Daoy (cell line): ENCODE measurements at places on chromosomes 7 and 10. TPM values are rescaled to one million over a fixed set of nuclear protein-coding genes. Genes with fewer than 3 reads are reported as not detected.

GRCh38 chr10:132616170-132616995 lies 78.8 kb downstream of the INPP5A start:
- no peak for DNase-seq

PNLIPRP2 gene
- total RNA-seq: not detected in 2 replicates

DNA sequence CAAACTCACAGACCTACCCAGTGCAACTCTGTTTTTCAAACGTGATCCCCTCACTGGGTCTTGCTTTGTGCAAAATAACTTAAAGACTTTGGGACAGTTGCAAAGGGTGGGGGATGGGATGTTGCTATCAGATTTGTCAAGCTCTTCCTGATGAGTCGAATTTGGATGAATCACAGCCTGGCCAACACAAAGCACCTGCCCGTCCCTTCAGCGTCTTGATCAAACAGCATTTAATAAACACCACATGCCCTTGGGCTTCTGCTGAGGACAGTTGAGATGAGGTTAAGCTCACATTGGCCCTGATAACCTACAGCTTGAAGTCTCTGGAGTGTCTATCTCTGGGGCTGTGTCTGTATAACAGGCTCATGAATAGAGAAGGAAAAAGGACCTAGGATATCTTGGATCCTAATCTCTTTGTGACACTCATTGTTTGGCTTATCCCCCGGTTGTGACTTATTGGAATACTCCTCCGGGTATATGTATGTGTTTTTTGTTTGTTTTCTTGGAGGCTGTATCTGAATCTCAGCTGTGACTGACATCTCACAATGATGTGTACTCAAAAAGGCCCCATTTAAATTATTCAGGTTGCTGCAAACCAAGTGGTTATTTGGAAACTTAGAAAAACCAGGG lies 132.6 kb upstream of the NAMPT start:
- DNase-seq: peak; percentile 12

HABP2 gene
- not detected in 2 replicates for total RNA-seq

DNA sequence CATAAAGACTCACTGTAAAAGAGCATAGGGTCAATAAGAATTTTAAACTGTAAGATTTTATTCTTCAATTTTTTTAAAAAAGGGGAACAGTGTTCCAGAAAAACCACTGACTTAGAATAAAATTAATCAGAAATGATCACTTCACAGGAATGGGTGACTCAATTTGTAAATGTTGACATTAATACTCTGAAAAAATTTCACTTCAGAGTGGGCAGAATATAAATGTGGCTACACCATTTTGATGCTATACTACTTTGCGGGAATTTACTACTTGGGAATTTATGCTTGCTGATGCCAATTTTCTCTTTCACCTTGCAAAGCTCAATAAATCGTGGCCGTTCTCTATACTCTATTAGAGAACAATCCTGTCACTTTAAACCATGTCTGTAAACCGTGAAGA lies 126.9 kb downstream of the HIBADH start:
- DNase-seq: no peak

DNA sequence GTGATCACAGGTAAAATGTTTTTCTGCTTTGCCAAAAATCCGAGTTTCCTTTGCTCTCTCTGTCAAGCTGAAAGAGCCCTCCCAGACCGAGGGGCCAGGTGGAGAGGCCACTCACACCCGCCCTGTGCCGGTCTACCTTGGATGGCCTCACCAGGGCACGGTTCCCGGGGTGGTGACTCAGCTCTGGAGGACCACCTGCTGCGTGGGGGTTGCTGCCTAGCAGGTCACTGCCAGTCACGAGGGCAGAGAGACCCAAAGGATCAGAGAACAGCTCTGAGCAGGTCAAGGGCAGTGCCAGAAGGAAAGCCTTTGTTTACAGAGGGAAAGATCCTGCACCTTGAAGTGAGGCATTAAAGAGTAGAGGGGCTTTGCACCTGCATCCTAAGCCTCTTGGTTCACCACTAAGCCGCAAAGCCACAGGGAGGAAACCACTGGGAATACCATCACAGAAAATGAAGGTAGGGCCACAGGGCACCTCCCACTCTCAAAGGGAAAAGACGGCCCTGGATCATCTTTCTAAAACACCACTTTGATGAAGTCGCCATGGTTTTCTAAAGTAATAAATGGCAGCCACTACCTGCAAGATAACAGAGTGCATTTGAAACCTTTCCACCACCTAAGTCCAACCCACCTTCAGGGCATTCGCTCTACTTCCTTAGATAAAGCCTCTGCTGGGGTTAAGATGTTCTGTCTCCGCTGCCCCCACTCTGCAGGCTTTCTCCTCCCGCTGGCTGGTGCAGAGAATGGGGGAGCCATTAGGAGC lies 160.3 kb upstream of the KLF14 start:
- peak; percentile 99 for DNase-seq

- no peak for DNase-seq
These were observed 2.2 kb downstream of the STN1 start for GRCh38 chr10:103915796-103916195.

DNA sequence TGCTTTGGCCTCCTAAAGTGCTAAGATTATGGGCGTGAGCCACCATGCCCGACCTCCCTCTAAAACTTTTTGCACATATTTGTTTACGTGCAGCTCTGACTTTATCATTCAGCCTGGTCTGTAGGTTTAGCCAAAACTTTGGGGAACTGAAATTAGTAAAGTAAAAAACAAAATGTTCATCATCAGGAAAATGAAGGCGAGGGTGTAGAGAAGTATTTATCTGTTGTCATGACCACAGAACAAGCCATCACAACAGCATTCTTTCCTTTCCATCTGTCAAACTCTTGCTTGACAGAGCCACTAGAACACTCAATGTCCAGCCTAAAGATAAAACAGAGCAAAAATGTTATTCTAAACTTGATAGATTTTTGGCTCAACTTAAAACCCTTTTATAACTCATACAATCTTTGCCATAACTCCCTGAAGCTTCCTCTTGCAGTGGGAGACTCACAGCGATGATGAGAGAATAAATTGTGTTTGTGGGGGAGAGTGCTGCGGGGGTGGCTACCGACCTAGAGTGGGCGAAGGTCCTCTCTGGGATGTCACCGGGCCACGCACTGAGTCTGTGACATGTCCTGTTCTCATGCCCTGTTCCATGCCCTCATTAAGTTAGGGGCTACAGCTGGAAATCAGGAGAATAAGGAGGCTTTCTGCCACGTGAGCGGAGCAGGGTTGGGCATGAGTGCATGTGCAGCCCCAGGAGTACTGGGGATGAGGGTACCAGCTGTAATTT lies 58.6 kb upstream of the MKRN1 start:
- DNase-seq: no peak

CSGALNACT2 gene
- 2.7 and 4.1 TPM in 2 replicates for total RNA-seq

DNA sequence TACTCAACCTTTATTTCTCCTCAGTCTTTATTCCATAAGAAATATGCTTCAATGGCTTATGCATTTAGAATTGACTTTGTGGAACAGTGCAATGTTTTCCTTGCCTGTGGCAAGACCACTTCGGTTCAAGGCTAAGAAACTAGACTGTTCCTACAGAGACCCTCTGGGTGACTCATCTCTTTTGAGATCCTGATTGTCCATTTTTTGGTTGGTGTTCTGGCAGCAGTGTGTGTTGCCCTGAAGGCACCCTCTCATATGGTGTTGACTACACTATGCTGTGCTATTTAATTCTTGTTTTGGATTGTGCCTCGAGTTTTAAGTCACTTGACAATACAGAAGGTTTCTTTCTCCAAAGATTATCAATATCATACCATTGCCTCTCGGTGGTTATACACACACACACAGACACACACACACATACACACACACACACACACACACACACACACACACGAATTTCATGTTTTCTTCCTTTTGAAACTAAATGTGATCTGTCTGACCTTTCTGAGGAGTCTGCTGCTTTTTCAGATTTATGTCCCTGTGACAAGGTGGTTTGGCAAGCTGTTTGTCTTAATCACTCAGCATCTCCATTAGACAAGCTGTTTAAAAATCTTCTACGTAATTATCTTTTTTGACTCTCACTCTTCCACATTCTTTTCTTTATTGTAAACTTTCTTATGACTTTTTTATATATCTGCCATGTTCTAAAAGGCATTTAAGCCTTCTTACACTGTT lies 187.2 kb downstream of the VTI1A start:
- DNase-seq: peak; percentile 2

- DNase-seq: no peak
These were observed 237.4 kb downstream of the BAMBI start for GRCh38 chr10:28914701-28915100.

- no peak for DNase-seq
These were observed 7.1 kb downstream of the DOCK4 start for GRCh38 chr7:112199035-112199655.

DNA sequence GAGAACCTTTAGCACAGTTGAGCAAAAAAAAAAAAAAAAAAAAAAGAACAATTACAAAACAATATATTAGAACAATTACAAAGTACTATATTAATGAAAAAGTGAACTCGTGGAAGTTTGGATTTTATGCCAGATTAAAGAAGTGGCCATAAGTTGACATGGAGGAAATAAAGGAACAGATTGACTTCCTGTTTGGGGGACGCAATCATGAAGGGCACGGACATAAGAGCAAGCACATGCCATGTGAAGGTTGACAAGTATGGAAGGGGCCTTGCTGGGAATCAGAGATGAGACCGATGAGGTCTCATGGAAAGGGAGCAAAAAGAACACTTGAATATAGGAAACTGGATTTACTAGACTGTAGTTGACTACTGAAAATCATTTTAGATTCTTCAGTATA lies 61.7 kb downstream of the ICA1 start:
- DNase-seq: no peak

DNA sequence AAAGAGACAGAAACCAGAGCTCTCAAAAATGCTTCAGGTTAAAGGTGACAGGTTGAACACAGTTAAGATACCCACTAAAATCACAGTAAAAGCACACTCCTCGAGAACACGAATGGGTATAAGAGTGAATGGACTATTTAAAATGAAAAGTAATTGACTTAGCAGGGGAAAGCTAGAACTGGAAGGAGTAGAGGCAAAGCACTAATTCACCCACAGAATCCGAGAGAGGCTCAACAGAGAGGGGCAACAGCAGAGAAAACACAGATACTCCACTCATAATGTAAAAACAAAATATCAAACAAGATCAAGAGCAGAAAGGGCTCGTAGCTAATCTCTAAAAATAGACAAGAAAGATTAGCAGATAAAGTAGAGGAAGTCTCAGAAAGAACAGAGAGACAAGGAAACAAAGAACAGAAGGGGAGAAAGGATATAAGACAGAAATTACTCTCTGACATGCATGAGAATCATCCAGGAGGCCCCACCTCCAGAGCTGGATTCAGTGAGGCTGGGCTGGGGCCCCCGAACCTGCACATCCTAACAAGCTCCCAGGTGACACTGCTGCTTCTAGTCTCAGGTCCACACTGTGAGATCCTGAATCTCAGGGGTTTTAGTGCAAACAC lies 117.6 kb downstream of the GALNT11 start:
- no peak for DNase-seq

DNA sequence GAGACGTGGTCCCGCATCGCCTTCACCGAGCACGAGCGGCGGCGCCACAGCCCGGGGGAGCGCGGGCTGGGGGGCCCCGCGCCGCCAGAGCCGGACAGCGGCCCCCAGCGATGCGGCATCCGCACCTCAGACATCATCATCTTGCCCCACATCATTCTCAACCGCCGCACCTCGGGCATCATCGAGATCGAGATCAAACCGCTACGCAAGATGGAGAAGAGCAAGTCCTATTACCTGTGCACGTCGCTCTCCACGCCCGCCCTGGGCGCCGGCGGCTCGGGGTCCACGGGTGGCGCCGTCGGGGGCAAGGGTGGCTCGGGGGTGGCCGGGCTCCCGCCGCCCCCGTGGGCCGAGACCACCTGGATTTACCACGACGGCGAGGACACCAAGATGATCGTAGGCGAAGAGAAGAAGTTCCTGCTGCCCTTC lies 737 bp downstream of the CNNM2 start:
- peak; percentile 20 for DNase-seq

- peak; percentile 63 for DNase-seq
These were observed 771 bp downstream of the PHYHIPL start for GRCh38 chr10:59177031-59177797.

GRCh38 chr7:32167256-32167655 lies 97.0 kb upstream of the PDE1C start:
- DNase-seq: no peak

ACSM6 gene
- total RNA-seq: not detected in 2 replicates

NME8 gene
- not detected in 2 replicates for total RNA-seq

ALKBH4 gene
- 34.6 and 66.4 TPM in 2 replicates for total RNA-seq

GRCh38 chr10:5453749-5454489 lies 41.6 kb downstream of the NET1 start:
- DNase-seq: no peak

DNA sequence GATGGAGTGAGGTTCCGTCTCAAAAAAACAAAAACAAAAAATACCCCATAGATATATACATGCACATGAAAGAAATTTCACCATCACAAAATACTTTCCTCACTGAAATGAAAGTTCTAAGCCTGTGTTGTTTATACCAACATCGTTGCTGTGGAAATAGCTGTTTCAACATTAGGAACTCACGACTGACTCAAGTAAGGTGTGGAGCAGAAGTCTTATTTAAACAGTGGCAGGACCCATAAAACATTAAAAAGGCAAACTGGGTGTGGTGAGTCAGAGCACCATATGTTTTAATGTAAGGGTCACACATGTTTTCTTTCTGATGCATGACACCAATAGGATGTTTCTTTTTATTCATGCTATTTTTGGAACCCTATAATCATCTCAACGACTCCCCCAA lies 48.3 kb downstream of the BAIAP2L1 start:
- peak; percentile 66 for DNase-seq

TUBB8 gene
- total RNA-seq: 0.60 TPM in 1 of 2 replicates, not detected in the other

DNA sequence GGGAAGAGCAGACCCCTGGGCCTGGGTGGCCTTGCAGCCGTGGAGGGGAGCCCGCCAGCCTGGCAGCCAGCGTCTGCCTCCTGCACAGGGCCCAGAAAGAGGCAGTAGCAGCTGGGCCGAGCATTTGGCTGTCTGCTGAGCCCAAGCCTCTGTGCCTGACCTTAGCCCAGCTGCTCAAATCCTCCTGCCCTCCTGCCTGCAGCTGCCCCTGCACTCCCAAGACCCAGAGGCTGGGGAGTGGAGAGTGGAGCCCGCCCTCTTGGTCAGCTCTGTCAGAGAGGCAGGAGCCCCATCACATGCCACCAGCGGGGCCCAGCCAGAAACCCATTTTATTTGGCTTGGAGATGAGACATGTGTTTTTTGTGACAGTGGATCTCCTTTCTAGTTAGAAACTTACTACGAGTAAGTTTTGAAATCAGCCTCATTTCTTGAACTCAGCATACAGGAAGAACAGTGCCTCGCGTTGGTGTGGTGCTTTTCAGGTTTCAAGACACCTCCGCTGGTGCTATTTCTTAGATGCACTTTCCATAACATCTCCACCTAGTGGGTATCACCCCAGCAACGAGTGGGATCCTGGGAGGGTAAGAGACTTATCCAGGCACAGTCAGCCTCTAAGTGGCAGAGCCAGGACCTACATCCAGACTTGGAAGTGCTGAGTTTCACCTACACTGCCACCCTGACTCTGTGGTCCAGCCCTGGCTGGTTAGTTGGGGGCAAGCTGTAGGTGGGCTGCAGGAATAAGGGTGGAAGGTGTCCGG lies 477.1 kb downstream of the RPS24 start:
- DNase-seq: no peak

DNA sequence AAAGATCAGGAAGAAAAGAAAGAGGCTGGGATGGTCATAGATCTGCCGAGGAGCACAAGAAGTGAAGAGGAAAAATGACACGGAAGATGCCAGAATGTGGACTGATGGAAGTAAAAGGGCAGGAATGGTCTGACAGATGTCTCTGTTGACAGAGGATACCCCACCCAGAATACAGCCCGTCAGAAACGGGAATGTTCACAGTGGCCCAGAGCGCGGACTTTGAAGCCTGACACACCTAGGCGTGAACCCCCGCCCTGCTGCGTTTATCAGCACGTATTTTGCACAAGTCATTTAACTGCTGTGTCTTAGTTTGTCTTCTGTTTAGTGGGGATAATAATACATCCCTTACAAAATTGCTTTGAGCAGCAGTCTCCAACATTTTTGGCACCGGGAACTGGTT lies 27.1 kb downstream of the AKR1B1 start:
- no peak for DNase-seq

HOXA11 gene
- 7.7 and 8.2 TPM in 2 replicates for total RNA-seq
